ENCODE measurements at places on chromosomes 3 and 15.

- ATAC-seq: no peak
Observed at GRCh38 chr15:34009656-34010055, 29.3 kb downstream of the AVEN start.

GRCh38 chr15:29309139-29309538 lies 39.5 kb upstream of the NSMCE3 start:
- no peak for ATAC-seq

DNA sequence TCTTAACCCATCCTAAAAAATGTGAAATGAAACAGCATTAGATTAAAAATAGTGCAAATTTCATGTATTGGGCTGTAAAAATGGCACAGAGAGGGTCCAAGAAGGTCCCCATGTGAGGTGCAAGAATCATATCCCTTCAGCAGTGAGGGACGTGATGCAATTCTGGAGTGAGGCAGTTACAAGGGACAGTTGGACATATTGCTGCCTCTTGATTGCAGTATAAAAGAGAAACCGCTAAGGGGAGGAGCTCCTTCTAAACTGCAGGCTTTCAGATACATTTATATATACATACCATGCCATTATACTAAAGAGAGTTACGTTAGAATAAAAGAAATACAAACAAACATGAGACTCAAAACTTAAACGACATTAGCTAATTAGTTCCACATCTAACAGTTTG lies 304.2 kb upstream of the CTNNB1 start:
- no peak for ATAC-seq

GRCh38 chr3:66394753-66395249 lies 106.0 kb downstream of the LRIG1 start:
- no peak for ATAC-seq

GRCh38 chr3:44232407-44232806 lies 9.3 kb upstream of the TOPAZ1 start:
- ATAC-seq: no peak
